ENCODE measurements at places on chromosomes 4 and X.

GRCh38 chr4:126448086-126448845 is 1133.5 kb downstream of the FAT4 start:
- DNase-seq, result no peak

- peak; percentile 39 for DNase-seq
These were observed 242.7 kb downstream of the BCOR start for GRCh38 chrX:39854772-39855747.

GRCh38 chr4:114368751-114369150 is 229.9 kb upstream of the UGT8 start:
- DNase-seq, result no peak

DNA sequence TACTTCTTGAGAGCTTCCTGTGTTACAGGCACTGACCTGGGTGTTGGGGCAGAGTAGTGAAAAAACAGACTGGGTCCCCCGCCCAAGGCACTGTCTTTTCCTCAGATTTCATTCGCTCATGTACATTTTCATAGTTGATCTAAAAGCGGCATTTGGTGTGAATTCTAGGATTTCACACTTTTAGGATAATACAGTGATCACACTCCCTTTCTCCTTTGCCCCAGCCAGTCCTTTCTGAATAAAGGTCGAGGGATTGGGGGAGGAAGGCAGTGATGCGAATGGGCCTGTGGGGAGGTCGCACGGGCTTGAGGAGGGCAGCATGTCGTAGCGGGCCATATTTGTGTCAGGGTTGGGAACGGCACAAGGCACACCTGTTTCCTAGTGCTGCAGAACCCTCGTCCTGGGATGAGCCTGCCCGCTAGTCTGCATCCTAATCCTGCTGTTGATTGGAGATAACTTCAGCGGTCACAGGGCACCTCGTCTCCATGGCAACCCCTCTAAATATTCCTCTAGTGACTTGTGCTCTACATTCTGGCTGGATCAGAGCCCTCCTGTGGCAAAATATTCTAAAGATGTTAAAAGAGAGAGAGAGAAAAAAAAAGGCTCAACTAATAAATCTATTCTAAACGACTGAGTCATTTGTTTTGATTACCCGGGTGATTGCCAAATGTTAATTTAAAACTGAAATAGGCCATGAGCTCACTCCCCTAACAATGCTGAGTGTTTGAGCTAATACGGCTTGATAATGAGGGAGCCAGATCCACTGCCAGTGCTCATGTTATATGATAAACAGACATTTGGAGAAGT is 21.8 kb downstream of the FHL1 start:
- DNase-seq, result no peak

DNA sequence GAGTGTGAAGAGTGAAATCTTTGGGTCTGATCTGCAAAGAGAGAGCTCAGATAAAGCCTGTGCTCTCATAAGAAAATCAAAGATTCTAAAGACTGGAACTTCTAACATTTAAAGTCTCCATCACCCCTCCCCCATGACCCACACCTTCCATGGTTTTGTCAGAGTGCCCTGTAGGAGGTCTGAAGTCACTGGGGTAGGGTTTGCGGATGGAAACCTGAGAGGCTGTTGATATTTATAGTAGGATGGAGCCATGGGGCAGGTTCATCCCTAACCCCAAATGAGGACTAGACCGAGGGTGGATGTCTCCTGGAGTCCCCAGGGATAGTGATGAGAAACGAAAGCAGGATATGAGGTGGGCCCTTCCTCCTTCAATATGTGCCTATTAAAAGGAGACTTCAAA is 28.4 kb upstream of the NLGN4X start:
- no peak for DNase-seq

DNA sequence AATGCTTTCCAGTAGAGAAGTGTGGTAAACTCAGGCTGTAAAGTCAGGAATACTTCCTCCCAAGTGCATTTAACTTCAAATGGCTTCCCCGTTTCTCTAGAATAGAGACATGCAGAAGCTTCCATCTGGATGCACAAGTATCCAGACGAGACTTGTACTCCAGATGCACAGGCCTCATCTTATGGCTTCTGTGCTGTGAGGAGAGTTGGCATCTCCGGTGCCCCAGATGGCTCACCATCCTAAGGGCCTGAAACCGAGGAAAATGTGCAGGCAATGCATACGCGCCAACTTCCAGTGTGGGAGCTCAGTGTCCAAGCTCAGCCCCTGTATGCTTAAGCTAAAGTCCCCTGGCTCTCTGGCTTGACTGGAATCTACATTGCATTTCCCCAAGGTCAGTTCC is 184.0 kb upstream of the TBL1X start:
- DNase-seq, result no peak

DNA sequence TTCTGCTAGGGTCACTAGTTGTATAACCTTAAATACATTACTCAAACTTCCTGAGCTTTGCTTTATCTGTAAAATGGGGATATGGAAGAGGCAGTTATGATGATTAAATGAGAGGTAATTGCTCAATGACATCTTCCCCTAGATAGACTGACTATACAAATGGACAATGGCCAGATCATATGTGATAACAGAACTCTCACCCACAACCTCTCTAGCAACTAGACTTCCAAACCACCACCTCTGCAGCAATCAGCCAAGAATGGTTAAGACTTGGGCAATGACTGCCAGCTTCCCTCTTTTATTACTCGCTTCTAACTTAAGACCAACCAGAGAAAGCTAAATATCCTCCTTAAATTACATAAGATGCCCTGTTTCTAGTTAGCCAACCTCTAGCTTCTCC is 2.9 kb upstream of the SEPSECS start:
- no peak for DNase-seq

- no peak for DNase-seq
These were observed 33.6 kb downstream of the GSPT2 start for GRCh38 chrX:51776851-51777250.

- no peak for DNase-seq
These were observed 1703.7 kb upstream of the AGA start for GRCh38 chr4:179145746-179146525.

DNA sequence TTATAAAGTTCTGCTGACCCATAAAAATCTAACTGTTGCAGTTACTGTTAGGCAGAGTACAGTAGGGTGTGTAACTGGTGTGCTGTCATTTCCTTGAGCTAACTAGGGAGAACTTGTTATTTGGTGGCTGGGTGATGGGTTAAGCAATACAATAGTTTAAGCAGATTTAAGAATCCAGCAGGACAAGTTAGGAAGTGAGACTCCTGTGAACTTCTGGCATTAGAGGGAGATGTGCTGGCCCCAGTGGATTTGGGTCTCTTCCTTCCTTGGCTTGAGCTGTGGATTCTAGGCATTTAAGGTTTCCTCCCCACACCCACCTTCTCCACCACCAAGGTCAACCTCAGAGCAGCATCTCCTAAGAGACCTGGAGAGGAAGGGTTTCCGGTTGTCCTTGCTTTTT is 70.5 kb downstream of the CLCN5 start:
- no peak for DNase-seq

DNA sequence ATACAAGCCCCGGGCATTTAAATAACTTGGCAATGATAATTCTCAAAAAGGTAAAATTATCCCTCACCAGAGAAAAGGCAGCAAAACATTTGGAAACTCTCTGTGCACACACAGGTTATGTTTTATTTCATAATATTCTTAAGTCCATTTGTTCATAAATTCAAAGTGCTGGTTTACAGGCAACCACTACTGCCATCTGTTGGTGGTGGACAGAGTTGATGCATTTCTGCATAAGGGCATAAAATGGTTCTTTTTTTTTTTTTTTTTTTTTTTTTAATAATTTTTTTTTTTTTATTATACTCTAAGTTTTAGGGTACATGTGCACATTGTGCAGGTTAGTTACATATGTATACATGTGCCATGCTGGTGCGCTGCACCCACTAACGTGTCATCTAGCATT is 31.5 kb upstream of the IL21 start:
- peak; percentile 28 for DNase-seq

GRCh38 chr4:55993994-55994663 is 45.4 kb downstream of the CEP135 start:
- no peak for DNase-seq

DNA sequence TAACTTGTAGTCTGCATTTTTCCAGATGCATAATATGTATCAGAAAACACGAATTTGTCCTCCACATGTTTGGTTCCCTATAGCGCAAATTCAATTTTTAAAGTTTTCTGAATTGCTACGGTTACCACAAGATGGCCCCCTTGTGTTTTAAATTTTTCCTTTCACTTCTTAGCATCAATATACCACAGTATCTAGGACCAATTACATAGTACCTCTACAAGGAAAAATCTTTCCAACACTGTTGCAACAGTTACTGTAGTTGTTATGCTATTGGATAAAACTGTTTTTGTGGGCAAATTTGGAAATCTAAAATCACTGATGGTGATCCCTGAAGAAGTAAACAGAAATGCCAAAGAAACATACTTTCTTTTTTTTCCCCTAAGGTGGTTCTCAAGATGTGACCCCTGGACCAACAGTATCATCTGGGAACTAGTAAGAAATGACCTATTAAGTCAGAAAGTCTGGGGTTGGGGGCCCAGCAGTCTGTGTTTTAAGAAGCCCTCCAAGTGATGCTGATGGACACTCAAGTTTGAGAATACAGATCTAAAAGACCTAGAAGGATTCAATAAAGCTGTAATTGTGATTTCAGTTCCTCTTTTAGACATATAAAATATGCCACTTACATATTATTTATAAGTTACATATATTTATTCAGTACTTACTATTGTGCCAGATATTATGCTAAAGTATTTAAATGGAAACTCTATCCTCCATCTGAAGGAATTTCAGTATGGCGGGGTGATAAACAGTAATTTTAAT is 3.1 kb downstream of the ZGRF1 start:
- no peak for DNase-seq

GRCh38 chr4:15563871-15564270 is 91.3 kb downstream of the FBXL5 start:
- DNase-seq, result no peak

DNA sequence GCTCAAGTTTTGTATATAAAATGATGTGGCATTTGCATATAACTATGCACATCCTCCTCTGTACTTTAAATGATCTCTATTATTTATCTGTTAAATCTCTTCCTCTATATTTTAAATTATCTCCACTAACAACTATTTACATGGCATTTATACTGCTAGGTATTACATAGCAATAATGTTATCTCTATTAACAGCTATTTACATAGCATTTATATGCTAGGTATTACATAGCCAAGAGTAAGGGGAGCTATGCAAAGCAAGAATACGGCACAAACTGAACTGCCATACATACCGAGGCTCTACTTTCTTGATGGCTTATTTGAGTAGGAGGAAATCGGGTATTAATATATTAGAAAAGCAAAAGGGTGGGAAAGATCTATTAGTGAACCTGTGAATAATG is 12.7 kb downstream of the RPS6KA6 start:
- DNase-seq, result no peak

DNA sequence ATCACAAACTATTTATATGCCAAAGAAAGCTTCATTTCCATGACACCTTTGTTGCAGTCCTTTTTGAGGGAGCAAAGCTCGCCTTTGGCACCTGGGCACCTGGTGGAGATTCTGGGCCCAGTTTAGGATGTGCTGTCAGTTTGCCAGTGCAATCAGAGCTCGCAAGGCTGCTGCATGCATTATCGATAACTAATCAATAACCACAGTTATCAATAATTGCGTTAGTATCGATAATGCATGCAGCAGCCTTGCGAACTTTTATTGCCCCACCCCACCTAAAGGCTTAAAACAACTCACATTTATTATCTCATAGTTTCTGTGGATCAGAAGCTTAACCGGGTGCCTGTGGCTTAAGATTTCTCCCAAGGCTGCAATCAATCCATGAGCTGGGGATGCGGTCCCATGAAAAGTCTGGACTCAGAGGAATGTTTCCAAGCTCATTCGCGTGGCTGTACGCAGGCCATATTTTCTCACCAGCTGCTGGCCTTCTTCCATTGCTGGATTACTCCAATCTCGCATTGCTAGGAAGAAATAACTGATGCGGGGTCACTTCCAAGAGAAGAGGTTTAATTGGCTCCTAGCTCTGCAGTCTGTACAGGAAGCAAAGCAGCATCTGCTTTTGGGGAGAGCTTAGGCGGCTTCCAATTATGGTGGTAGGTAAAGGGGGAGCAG is 6.2 kb upstream of the AFAP1 start:
- no peak for DNase-seq

- DNase-seq, result no peak
These were observed 18.6 kb downstream of the TRIM2 start for GRCh38 chr4:153222707-153223426.

DNA sequence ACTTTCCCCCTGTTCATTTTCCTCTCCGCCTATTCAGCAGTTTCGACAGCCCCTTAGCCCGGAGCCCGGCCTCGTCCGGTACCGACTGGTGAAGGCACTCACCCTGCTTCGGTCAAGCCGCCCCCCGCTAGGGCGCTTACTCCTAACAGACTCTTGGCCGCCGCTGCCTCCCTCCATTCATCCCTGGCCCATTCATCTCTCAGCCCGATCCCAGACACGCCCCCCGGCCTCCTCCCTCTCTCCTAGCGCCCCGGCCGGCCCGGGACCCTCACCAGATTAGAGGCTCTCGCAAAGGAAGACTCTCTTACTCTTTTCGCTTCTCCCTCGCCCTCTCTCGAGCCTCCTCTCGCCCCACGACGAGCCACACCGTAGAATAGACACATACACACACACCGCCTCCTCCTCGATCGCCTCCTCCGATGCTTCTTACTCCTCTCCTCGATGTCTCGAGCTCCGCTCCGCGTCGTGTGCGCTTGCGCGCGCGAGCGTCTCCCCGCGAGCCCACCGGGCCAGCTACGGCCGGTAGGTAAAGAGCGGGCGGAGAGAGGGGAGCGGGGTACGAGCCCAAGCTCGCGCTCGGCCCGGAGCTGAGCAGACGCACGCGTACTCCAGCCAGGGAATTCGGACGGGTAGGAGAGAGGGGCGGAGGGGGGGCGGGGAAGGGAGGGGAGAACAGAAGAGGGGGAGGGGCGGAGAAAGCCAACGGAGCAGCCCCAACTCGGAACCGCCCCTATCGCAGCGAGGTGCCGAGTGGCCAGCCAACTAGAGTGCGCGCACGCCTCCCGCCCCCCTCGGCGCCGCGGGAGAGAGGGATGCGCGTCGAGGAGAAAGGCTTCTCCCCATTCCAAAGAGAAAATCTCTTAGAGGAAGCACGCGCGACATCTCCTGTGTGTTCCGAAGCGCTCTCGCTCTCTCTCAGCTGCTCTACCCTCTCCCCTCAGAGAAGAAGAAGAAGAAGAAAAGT is at the start of gene WNK3:
TSS of gene WNK3 (minus strand) at position 633 of the 964 bp plus-strand sequence.
- DNase-seq, result no peak

DNA sequence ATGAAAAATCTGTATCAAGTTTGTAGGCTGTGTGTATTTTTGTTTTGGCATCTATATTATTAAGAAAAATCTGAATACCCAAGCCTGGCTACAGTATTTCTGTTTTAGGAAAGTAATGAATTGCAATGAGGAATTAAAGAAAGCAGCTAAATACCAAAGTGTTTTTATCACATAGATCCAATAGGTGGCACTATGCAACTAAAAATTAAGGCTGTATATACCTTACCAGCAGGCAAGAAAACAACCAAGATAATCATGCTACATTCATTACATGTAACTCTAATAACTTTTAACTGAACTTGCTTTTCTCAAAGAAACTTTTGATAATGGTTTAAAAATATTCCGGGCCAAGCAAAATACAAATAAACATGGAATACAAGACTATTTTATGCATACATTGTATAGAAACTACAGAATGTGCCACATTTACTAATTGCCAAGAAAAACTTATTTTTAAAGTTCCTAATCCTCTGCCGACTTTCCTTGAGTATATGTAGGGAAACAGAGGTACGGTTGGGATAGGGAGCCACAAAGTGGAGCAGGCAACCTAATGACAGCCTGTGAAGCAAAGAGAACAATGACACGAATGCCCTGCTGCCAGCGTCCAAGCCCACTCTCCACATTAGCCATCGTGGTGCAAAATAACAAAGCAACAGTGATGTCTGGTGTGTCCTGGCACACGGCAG is 63.7 kb downstream of the SEC24D start:
- DNase-seq, result no peak

All from stimulated activated CD8-positive, alpha-beta memory T cell treated with anti-CD3 and anti-CD28 coated beads, Interleukin-2, amount 100 ng/mL, for 48 hours (primary cell).